ENCODE measurements at places on chromosomes 4 and X.

GRCh38 chr4:7112656-7113055 is 44.8 kb upstream of the GRPEL1 start:
- DNase-seq: no peak

GRCh38 chr4:20621476-20621875 is 78.8 kb upstream of the PACRGL start:
- no peak for DNase-seq

GRCh38 chr4:101162990-101163380 is 184.3 kb downstream of the PPP3CA start:
- no peak for DNase-seq

GRCh38 chrX:102745857-102746584 is 25.5 kb downstream of the GPRASP3 start:
- no peak for DNase-seq

DNA sequence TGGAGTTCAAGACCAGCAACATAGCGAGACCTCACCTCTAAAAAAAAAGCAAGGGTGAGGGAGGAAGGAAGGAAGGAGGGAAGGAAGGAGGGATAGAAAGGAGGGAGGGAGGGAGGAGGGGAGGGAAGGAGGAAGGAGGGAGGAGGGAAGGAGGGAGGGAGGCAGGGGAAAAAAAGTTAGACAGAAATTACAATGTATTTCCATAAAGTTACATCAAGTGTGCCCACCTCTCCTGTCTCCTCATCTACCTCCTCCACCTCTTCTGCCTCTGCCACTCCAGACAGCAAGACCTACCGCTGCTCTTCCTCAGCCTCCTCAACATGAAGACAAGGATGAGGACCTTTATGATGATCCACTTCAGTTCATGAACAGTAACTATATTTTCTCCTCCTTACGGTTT is 8.3 kb downstream of the LIN54 start:
- no peak for DNase-seq

- DNase-seq: no peak
Observed at GRCh38 chr4:70402762-70403161, 5.0 kb downstream of the OPRPN start.

DNA sequence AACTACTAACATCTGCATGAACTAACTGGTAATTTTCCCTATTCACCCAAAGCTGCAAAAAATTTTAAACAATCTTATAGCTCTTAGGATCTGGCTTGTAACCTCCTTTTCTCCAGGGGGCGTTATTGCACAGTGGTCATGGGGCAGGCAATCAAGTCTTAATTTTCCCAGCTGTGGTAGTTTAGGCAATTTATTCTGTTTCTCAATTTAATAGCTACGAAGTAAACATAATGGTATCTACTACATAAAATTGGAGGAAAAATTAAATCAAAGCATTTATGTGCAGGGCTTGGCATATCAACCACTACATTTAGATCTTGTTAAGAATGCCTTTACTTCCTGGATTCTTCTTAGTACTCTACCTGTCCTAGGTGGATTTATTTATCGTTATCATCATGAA is 137.4 kb upstream of the GUCY1A1 start:
- peak; percentile 48 for DNase-seq

DNA sequence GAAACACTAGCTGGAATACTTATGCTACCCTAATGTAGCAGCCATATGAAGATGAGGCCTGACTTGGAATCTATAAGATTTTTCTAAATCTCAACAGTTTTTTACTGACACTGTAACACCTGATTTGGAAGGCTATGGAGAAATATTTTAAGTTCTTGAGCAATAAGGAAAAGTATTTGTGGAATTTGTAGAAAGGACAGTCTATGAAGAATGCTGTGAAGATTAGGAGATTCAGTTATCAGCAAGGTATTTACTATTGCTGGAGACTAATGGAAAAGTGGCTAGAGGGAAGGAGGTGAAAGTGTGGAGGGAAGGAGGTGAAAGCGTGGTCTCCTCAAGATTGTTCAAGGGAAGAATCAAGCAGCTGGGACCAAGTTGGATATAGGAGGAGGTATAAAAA is 190.0 kb upstream of the EMCN start:
- DNase-seq: no peak

DNA sequence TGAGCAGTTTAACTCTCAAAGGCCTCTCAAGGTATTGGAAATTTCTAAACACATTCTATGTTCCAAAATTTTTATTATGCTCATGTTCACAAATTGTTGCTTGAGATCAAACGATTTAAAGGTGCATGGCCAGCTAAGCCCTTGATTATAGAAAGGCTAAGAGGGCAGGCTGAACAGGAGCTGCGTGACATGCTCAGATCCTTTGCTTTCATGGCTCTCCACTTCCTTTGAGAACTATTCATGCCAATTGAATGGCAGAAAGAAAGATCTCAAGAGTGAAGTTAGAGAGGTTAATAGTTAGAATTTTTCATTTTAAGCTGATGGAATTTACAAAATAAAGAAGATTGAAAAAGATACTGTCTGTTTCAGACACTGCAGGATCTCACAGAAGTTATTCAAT is 594 bp downstream of the LRIT3 start:
- no peak for DNase-seq

DNA sequence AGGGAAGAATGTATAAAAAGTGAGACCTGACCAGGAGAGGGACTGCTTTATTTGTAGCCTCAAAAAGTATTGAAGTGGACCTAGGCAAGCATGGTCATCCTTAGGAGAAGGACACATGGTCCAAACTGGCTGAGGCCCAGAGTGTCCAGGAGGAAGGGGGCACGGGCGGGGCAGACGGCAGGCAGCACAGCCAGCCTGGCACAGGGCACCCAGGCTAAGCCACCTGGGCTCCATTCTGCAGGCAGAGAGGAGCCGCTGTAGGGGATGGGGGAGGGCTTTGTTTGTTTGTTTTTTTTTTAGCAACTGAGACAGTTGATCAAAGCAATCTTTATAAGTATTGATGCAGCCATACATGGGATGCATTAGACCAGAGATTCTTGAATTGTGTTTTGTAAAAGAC is 188.6 kb downstream of the PRDM5 start:
- DNase-seq: no peak

- no peak for DNase-seq
Observed at GRCh38 chr4:73139245-73139644, 69.7 kb upstream of the COX18 start.

DNA sequence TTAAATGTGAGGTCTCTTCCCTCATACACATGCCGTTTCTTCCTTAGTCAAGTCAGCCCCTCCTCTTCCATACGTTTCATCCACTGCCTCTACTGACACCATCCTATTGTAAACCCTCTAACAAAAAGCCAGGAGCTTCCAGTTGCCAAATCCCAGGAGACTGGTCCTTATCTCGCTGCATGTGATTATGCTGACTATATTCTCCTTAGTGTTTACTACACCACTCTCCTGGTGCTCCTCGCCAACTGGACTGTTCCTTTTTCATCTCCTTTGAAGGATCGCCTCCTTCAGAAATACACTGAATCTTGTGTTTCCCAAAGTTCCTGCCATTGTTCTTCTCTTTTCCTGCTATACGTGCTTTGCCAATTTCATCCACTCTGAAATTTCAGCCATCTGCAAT is 27.7 kb downstream of the MAML3 start:
- DNase-seq: no peak
